ENCODE measurements at places on chromosomes 2 and 18.

DNA sequence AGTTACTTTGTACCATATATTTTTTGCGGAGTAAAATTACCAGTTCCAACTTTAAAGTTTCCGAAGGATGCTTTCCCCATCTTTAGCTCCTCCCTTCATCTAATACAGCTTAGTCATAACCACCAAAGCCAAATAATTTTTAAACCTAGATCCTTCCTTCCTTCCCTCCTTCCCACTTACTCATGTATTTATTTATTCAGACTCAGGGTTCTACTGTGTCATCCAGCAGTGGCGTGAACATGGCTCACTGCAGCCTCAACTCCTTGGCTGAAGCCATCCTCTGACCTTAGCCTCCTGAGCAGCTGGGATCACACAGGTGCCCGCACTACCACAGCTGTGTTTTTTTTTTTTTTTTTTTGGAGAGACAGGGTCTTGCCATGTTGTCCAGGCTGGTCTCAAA is 4.4 kb downstream of the LPIN2 start:
- no peak for DNase-seq

DNA sequence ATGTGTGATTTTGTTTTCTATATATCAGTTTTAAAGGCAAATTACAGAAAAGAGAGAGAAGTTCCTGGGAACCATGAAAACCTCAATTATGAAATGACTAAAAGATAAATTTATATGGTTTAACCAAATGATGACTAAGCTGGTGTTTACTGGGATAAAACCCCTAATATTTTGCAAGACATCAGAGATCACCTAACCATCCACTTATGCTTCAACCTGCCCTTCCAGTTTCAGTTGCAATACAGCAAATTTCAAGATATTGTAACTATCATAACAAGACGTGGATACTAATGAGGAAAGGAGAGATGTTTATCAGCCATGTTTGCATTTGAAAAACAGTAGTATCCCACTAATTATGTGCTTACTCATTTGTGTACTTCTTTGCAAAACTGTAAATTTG is 108.2 kb downstream of the GAREM1 start:
- DNase-seq: no peak

DNA sequence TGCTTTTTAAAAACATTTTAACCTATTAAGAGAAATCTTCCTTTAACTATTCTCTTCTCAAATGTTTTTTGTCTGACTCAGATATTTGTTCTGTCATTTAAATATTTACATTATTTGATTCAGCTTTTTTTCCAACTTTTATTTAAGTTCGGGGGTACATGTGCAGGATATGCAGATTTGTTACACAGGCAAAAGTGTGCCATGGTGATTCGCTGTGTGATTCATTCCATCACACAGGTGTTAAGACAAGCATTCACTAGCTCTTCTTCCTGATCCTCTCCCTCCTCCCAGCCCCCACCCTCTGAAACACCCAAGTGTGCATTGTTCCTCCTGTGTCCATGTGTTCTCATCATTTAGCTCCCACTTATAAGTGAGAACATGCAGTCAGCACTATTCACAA is 19.4 kb downstream of the SP100 start:
- DNase-seq: no peak

DNA sequence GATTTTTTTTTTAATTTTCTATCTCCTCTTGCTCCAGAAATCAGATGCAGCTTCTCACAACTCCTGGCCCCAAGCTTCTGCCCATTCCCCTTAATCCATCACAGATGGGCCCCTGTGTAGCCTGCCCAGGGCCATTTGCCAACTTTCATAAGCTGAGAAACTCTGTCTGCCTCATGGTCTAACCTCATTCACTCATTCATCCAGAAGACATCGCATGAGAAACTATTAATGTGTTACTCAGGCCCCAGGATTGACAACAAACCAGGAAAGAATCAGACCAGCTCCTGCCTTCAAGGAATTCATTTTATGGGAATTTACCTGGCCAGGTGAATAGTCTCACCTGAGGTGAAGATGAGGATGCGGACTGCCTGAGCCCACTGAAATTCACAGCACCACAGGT is 35.0 kb downstream of the SLC14A2 start:
- no peak for DNase-seq

GRCh38 chr18:74353169-74353775 is 37.6 kb downstream of the C18orf63 start:
- peak; percentile 66 for DNase-seq

- DNase-seq: no peak
These were observed 84.5 kb downstream of the SEMA4F start for GRCh38 chr2:74738586-74738985.

DNA sequence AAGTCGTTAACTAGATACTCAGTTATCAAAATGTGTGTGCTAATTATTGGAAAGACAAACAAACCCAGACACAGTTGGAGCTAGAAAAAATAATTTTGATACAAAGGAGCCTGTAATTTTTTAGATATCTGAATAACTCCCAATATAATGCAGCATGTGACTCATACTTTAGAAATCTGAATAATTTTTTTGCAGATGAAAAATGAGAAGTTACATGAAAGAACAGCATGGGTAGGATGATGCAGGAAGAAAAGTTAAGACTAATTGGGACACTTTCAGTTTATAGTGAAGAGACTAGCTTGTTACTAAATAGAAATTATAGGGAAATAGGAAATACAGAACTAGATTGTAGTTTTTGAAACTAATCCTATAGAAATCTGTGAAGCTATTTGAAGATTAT is 945.8 kb downstream of the CBLN2 start:
- DNase-seq: no peak

DNA sequence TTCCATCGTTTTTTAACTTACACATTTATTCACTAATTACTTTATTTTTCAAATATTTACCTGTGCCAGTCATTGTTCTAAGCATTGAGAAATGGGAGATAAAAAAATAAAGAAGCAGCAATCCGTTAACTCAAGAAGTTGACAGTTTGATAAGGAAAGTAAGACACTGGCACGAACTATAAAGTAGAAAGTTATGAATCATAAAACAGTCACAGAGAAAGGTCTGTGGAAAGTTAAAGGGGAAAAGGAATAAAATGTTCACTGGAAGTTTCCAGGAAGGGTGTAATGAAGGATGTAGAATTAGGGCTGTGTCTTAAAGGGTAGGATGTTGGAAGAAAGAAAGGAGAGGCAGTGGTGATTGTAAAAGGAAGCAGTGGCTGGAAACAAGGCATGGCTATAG is 118.9 kb downstream of the RDH14 start:
- DNase-seq: no peak

- no peak for DNase-seq
These were observed 659.3 kb upstream of the FANCL start for GRCh38 chr2:58900246-58901027.

GRCh38 chr2:178828486-178828881 is 21.3 kb upstream of the TTN start:
- no peak for DNase-seq

DNA sequence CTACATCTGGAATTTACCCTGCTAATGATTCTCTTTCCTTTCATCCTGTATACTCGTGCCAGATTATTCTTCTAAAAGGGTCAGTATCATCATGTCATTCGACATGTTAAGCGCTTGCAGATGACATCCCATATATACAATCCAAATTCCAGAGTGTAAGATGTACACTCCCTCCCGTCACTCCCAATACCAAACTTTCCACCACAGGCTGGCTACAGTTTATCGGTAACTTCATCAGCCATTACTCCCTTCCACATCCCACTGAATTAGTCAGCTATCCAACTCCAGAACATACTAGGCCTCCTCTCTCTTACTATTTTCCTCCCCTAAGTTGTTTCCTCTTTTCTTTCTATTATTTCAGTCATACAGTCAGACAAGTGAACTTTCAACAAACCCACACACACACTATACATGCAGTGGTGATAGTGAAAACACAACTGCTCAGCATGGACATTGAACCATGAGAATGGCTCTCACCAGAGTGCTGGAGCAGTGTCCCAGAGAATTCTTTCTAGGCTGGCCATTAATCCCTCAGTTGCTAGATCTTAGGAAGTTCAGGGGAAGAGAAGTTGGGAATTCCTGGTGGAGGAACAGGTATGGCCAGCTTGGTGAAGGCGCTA is 10.6 kb upstream of the NMI start:
- DNase-seq: no peak

- no peak for DNase-seq
These were observed 707.6 kb downstream of the SLC4A3 start for GRCh38 chr2:220334871-220335590.

DNA sequence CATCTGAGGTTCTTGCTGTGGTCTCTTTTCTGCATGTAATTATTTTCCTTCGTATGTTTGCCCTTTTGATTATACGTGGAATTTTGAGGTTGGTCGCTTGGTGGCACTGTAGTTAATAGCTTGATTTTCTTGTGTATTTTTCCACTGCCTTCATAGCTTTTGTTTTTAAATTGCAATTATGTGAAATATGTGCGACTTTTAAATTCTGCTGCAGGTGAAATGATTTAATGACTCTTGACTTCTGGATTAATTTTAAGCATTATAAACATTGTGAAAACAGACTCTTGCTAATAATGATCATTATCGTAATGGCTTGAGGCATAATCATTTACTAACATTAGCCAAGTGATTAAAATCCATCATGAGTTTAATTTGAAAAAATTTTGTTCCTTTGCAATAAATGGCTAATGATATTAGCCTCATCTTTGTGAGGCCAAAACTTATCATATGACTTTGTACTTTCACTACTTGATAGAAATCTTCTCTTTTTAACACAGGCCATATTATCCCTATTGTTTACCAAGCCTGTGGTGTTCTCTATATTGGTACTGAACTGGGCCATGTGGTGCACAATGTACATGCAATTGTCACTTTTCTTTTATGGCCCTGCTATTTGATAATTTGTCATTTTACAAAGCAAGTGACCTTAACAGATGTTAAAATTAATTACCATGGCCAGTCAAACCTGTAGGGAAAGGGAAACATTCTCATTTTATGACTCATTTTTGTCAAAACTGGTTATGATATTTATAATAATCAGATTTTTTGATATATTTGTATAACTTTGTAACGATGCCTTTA is 62.8 kb upstream of the NEUROD1 start:
- peak; percentile 40 for DNase-seq

DNA sequence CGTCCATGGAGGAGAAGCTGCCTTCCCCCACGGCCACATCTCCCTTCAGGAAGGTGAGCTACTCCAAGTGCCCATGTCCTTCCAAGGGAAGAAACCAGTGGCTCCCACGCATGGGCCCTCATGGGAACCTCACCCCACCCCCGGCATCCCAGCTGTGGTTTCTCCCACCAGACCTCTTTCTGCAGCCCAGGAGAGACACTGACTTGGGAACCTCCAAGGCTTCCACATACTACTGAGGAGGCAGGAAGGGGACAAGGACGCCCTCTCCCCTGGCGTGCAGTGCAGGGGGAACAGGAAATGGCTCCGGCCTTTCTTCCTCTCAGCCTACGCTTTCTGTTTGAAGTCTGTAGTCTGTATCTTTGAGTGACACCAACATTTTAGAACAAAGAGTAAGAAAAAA is 104.5 kb upstream of the EPC2 start:
- DNase-seq: no peak

- DNase-seq: no peak
These were observed 61.4 kb downstream of the DIPK1C start for GRCh38 chr18:74395648-74396154.

GRCh38 chr18:36771245-36771644 is 57.6 kb downstream of the TPGS2 start:
- no peak for DNase-seq

GRCh38 chr2:235343869-235344268 is 150.0 kb upstream of the AGAP1 start:
- DNase-seq: no peak

- no peak for DNase-seq
These were observed 51.6 kb downstream of the LNPK start for GRCh38 chr2:175950512-175950911.

GRCh38 chr2:144279165-144279564 is 240.8 kb downstream of the ZEB2 start:
- no peak for DNase-seq

- DNase-seq: no peak
These were observed 20.1 kb downstream of the TPGS2 start for GRCh38 chr18:36808681-36809080.

- DNase-seq: no peak
These were observed 159.1 kb upstream of the LHCGR start for GRCh38 chr2:48914477-48915089.

GRCh38 chr2:54176577-54176976 is 61.2 kb downstream of the ACYP2 start:
- no peak for DNase-seq

- DNase-seq: no peak
These were observed 84.6 kb downstream of the RAB31 start for GRCh38 chr18:9792565-9793245.

DNA sequence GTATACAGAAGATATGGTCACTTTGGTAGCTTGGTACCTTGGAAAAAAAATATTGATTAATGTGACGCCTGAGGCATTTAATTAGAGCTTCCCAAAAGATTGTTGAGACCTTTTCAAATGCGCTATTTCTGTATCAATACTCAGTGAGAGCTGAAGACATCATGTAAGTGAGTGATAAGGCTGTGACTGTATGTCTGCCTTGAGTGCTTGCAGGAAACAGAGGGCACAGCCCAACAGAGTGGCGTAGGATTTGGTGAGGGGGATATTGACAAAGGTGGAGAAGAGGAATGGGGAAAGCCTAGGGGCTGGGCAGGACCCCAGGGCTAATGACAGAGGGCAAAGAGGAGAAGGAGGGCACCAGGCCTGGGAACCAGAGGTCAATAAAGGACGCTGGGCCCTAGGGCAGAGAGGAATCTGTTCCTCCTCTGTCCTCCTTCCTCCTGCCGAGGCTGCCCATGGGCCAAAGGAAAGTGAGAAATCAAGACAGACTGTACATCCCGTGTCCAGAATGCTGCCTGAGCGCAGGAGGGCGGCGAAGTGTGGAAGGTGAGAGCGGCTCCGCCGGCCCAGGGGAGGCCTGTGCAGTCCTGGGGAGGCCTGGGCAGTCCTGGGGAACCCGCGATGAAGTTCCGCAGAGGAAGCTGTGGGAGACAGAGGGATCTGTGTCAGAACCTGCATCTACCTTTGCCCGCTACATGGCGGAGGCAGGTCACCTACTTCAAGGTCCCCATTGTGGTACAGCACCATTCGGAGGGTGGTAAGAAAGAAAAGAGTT is 228.6 kb upstream of the PIEZO2 start:
- no peak for DNase-seq

GRCh38 chr2:224999754-225000153 is 42.5 kb downstream of the DOCK10 start:
- no peak for DNase-seq

- no peak for DNase-seq
These were observed 207.4 kb downstream of the NCKAP5 start for GRCh38 chr2:133360882-133361281.

DNA sequence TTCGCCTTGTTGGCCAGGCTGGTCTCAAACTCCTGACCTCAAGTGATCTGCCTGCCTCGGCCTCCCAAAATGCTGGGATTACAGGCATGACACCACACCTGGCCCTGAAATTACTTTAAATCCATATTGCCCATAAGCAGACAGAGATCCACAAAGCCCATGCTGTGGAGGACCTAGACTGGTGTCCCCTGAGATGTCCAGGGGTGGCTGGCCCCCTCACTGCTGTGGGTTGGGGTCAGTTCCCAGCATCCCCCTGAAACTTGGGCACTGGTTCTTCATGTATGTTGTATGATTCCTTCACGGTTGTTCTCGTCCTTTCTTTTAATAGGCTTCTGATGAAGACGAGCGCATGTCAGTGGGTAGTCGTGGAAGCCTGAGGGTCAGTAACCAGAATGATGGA is 78.1 kb upstream of the RBM44 start:
- DNase-seq: no peak

- no peak for DNase-seq
These were observed 172.3 kb downstream of the UBE2E3 start for GRCh38 chr2:181152701-181153100.
